ENCODE measurements at places on chromosomes 1 and 21.
A peak's percentile ranks its signal among the peaks of the same experiment; 100 is the strongest.

DNA sequence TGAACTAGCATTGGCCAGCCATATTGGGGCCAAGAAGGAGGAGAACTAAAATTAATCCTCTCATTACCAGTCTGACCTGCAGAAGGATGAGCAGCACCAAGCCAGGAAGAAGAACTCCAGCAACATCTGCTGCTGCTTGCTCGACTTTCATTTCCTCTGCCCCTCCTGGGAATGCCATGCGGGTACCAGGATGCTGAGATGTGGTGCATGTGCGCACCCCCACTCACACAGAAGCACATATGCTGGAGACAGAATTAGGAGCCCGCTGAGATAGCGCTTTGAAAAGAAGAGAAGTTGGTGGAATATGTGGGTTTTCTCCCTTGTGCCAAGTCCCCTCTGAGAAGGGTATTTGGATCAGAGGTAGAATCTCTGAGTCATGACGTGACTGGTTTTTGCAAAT, 70.4 kb downstream of the PLXNA2 start:
- no peak for DNase-seq

DNA sequence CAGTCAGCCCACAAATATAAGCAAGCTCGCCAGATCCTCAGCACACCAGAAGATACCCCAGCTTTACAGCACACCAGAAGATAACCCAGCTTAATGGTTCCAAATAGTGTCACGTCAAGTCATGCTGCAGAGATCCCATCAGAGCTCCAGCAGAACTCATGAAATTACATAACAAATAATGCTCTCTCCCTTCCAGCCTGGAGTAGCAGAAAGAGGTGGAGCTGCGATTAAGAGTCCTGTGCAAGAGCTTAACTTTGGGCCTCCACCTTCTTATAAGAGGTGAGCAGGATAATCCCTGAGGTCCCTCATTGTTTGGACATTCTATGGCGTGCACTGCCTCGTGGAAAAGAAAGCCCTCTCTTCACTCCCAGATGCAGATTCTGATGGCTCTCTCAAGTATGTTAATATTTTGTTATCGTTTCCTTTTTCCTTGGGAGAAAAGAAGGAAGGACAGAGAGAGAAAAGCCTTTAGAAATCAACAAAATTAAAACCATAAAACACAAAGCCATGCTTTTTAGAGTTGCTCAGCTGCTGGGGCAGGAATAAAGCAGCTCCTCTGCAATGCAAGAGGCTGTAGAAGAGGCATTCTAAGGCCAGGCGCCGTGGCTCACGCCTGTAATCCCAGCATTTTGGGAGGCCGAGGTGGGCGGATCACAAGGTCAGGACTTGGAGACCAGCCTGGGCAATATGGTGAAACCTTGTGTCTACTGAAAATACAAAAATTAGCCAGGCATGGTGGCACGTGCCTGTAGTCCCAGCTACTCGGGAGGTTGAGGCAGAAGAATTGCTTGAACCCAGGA, 59.1 kb downstream of the GLUL start:
- DNase-seq: no peak

GRCh38 chr1:42137766-42138165, 15.4 kb upstream of the GUCA2B start:
- no peak for DNase-seq

- DNase-seq: no peak
Measured at GRCh38 chr1:234475167-234475793, 3.7 kb downstream of the TARBP1 start.

DNA sequence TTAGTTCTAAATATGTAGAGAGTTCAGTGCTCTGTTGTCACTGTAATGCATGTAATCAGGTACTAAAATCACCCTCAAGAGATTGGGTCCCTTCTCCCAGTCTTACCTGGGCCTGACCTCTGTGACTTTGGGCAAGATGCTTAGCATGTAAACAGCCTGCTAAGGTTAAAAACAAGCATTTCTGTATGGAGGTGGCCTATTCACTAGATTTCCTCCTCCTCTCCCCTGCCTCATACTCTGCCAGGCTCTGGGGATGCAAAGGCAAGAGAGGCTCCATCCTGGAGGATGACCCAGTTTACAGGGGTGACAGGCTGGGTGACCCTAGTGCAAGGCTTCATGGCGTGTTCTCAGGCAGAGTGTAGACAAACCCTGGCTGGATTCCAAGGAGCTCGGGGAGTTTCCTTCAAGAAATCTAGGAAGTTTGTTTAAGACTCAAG, 28.8 kb downstream of the VANGL2 start:
- no peak for DNase-seq

- no peak for DNase-seq
Measured at GRCh38 chr1:78619446-78619802, 824 bp upstream of the IFI44L start.

- no peak for DNase-seq
Measured at GRCh38 chr1:151165281-151165737, 393 bp downstream of the LYSMD1 start.

DNA sequence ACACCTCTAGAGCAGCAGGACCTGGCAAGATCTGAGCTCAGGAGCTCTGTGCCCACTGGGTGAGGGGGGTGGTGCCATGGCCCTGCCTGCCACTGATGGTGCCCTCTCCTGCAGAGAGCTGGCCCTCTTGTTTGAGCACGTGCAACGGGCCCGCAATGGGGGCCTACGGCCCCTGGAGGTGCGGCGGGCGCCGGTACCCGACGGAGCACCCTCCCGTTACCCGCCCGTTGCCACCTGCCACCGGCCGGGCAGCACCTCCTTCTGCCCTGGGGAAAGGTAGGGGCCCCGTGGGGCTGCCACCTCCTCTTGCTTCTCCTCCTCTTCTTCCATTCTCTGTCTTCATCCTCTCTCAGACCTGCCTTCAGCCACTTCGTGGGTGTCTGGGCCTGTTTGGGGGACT, 38.2 kb downstream of the CITED4 start:
- DNase-seq: no peak

DNA sequence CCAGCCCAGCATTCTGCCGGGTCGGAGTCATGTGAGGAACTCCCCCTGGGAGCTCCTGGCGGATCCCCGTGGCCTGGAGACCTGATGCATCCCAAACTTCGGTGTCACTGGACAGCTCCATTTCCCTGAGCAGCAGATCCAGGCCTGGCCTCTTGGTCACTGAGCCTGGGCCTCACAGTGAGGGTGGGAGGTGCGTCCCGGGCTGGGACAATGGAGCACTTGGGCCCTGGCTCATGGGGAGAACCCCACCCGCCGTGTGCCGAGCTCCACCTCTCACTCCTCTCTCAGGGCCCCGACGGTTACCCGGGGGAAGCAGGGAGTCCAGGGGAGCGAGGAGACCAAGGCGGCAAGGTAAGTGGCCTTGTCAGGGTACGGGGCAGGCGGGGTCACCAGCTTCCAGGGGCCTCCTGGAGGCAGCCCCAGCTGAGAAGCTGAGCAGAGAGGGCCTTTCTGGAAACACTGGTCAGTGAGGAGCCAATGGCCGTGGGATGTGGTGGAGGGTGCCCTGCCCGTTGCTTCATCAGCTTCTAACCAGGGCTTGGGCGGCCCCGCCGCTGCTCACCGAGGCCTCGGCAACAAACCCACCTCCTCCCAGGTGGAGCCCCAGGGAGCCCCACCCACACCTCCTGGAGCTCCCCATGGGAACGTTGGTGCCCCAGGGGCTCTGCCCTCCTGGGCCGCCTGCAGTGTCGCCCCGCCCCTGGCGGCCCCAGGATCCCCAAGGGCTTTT, 19.8 kb downstream of the COL6A2 start:
- DNase-seq: no peak

- no peak for DNase-seq
Measured at GRCh38 chr1:79117376-79117775, 110.8 kb upstream of the ADGRL4 start.

DNA sequence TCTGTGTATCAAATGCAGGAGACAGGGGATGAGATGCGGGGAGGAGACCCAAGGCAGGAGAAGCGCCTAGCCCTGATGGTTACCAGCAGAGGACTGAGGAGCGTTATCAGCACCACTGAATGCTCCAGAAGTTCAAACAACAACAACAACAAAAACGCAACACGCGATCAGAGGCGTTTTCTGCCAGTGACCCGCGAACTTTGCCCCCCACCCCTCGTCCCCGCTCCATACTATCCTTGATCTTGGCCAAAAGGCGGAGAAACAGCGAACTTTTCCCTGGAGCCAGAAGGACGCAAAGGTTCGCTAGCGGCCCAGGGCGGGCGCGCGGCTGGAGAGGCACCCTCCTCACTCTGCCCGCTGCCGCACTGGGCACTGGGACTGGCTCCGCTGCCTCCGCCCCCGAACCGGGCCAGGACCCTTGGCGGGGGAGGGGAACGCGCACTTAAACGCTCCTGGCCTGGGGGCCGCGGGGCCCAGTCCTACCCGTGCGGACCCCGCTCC, 699 bp downstream of the ECHDC2 start:
- DNase-seq: no peak

GRCh38 chr1:64878090-64878489, 88.3 kb downstream of the JAK1 start:
- DNase-seq: no peak

- peak; percentile 78 for DNase-seq
Measured at GRCh38 chr1:9874959-9875635, 35.0 kb downstream of the CTNNBIP1 start.

- no peak for DNase-seq
Measured at GRCh38 chr21:35697321-35697808, 363.0 kb downstream of the SETD4 start.

DNA sequence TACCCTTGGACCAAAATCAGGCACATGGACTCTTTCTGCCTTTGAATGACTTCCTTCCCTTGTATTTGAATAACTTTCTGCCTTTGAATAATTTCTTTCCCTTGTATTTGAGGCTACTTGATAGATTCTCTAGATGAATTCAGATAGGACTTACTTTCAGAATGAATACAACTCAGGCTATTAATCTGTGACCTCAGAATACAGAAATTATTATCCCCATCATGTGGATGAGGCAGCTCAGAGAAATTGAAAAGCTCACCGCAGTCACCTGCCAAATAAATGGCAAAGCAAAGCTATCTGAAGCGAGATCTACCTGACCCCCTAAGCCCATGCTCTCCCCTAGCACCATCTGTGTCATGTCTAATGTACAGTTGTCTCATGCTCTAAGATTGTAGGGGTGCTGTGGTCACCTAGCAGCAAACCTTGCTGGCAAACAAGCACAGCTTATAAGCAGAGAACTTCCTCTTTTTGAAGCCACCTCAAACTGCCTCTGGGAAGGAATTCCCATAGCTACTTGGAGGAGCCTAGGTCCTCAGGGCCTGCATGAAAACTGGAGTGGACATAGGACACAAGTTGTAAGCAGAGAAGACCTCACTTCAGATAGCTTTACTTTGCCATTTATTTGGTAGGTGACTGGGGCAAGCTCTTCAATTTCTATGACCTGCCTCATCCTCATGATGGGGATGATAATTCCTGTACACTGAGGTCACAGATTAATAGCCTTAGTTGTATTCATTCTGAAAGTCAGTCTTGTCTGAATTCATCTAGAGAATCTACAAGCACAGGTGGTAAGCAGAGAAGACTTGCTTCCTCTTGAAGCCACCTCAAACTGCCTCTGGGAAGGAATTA, 66.1 kb downstream of the FASLG start:
- no peak for DNase-seq

All from CD4-positive, alpha-beta T cell treated with Interleukin-10 for 1 hour (primary cell).